ENCODE measurements at places on chromosomes 1 and 21.

GRCh38 chr1:163337631-163338030, 15.9 kb downstream of the NUF2 start:
- no peak for DNase-seq

DNA sequence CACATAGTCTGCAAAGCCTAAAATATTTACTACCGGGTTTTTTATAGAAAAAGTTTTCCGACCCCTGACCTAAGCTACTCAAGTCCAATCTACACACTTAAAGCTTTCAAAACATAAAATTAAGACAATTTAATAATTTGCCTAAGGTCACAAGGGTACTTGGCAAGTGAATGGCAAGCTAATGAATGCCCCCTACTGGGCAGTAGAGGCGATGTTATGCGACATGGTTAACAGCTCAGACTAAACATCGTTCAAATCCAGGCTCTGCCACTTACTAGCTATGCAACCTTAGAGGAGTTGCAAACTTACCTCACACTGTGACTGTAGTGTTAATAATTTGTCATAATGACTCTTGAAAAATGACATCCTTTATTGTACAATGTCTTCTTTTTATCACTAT, 317.2 kb upstream of the NFIA start:
- peak; percentile 14 for DNase-seq

DNA sequence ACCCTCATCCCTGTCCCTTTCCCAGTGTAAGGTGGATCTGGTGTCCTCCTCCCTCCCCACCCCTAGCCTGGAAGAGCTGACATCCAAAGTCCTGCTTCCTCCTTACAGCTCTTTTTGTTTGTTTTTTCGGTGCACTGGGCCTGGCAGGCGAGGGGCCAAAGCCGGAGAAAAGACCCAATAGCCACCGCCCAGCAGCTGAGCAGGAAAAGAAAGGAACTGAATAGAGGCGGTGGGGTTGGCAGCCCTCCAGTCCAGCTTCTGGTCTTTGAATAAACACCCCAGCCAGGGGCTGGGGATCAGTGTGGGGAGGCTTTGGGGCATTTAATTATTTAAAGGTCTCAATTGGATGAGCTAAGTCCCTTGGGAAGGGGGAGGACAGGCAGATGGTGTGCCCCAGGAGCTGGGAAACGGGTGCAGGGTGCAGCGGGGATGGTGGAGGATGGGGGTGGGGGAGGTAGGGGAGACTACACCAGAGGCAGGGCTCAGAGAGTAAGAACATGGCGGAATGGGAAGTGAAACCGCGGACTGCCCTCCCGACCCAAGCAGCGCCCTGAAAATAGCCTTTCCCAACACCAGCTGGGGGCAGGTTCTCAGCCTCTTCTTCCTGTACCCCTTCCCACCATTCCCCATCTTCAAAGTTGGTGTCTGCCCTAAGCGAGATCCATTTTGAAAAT, 20.2 kb downstream of the BTG2 start:
- no peak for DNase-seq

- no peak for DNase-seq
Observed at GRCh38 chr1:44326024-44326701, 28.9 kb downstream of the ERI3 start.

- no peak for DNase-seq
Observed at GRCh38 chr1:162625679-162626078, 6.6 kb upstream of the DDR2 start.

DNA sequence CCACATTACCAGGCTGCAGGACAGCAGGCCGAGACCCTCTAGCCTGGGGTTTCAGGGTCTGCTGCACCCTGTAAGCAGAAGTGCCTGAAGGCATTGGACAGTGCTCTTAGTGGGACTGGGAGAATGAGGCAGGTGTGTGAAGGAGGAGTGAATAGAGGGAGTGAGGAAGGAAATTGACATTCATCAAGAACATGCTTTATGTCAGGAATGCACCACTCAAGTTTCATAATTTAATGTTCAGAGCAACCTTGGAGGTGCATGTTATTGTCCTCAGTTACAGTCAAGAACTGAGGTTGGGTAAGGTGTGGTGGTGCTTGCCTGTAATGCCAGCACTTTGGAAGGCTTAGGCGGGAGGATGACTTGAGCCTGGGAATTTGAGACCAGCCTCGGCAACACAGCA, 11.7 kb upstream of the GPR37L1 start:
- no peak for DNase-seq

- no peak for DNase-seq
Observed at GRCh38 chr1:111729946-111730681, 9.1 kb downstream of the INKA2 start.

DNA sequence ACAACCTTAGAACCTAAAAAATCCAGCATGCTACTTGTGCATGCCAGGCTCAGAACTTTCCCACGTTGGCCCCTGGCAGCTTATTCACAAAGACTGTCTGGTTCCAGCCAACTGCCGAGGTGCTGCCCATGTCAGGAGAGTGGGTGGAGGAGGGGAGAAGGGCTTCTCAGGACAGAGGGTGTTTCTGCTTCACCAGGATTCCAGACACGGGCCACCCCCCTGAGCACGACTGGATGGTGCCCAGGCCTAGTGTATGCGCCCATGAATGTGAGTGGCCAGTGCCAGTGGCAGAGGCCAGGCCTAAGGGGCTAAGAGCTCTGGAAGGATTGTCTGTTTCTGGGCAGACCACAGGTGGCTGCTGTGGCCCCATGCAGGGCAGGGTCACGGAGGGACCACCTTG, 148.2 kb upstream of the COL6A1 start:
- no peak for DNase-seq

GRCh38 chr21:43812139-43812821, 22.9 kb downstream of the RRP1 start:
- DNase-seq, result no peak

DNA sequence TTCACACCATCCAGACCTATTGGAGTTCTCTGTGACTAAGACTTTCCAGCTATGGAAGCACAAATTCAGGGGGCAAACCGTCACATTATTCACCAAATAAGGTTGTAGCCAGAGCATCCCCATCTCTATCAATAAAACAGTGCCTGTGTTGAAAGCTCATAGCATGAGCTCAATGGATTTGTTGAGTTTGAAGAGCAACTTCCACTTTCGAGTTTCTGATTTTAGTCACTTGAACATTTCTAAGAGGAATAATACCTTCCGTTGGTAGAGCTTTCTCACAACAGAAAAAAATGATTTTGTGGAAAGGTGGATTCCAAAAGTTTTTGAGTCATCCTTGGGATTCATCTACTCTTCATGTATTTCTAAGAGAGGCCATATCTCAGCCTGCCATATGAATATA, 13.0 kb upstream of the ELAVL4 start:
- no peak for DNase-seq

DNA sequence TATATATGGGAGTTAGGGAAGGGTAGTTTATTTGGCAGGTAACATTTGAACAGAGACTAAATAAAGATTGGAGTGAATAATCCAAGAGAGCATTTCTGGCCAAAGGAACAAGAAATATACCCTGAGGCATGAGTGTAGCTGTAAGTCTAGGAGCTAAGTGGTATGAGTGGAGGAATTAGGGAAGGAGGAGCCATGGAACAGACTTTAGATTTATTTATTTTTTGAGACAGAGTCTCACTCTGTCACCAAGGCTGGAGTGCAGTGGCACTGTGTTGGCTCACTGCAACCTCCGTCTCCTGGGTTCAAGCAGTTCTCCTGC, 18.4 kb downstream of the CAPZA1 start:
- no peak for DNase-seq

- DNase-seq, result no peak
Observed at GRCh38 chr1:57307392-57308170, 116.3 kb downstream of the DAB1 start.

DNA sequence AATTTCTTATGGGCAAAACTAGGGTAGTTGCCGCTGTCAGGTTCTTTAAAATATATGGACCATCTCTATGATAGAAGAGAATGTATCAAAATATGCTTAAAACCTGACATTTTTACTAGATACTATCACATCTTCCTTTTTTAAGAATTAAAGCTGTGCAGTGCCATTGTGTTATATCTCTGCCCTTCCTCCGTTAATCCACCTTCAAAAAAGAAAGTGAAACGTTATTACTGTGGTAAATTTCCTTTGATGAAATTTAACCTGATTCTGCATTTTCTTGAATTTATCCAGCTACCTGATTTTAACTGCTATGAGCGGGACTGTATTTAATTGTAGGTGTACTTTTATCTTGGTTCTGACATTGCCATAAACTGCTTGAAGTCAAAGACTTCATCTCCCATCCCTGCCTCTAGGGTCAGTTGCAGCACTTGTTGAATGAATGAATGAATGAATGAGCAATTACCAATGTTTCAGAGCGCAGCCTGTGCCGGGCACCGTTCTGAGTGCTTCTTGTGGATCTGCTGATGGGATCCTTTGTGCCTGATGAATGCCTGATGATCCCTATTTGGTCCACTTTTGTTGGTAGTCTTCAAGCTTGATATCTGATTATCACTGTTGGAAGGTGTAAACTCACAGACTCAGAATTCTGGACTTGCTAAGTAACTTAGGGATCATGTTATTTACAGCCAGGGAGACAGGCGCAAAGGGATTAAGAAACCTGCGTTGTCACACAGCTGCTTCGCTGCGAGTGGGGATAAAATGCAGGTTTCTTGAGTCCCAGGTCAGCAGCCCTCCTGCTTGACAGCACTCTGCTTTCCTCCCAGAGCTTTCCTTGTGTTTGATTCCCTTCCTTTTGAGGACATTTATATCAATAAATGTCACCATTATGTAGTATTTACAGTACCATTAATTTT, 30.1 kb downstream of the SMYD2 start:
- DNase-seq, result no peak

DNA sequence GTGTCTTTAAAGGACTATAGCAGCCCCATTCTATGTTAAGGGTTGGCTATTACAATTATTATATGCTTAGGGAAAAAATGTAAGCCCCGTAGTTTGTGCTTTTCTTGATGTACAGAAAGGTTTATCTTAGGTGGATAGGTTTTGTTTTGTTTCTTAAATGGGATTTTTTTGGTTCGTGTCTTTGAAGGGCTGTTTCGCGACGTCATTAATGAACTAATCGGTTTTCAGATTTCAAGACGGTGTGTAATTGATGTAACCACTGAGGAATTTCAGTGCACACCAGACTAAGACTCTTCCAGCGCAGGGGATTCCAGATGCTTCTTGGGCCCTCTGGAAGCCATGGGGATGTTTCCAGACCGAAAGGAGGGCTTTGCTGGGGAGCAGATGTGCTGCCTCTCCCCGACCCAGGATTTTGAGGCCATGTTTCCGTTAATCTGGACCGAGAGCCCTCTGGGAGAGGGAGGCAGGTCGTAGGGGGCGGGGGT, 4.8 kb upstream of the SIM2 start:
- no peak for DNase-seq

DNA sequence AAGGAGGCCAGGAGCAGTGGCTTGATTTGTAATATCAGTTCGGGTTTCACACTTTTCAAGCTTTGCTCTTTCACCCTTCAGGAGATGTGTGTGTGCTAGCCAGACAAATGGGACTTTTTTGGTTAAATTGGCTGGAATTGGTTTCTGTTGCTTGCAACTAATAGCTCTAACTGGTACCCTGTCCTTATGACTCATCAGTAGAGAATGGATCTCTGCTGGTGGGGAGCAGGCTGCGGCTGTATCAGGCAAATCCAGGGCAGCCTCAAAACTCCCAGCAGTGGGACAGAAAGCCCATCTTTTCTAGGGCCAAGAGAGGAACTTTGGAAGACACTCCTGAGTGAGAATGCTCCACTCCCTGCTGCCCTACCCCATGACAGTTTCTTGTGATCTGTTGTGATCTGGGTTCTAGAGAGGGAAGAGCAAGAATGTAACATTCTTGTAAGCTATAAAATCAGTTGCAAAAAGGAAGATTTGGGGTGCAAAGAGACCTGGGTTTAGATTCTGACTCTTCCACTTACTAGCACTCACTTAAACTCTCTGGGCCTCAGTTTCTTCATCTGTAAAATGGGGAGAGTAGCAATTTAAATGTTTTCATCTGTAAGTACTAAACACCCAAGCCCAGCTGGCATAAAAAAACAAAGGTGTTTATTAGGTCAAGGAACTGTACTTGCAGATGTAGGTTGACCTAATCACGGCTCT, 257.0 kb upstream of the TMEM51 start:
- no peak for DNase-seq

- DNase-seq, result no peak
Observed at GRCh38 chr1:83546874-83547273, 452.1 kb downstream of the TTLL7 start.

- no peak for DNase-seq
Observed at GRCh38 chr1:176559878-176560277, 96.9 kb downstream of the PAPPA2 start.

GRCh38 chr1:14476170-14476955, 122.1 kb upstream of the KAZN start:
- DNase-seq, result no peak

GRCh38 chr1:234889643-234890042, 239.0 kb downstream of the TOMM20 start:
- no peak for DNase-seq

- no peak for DNase-seq
Observed at GRCh38 chr1:154753426-154753825, 116.7 kb downstream of the KCNN3 start.

DNA sequence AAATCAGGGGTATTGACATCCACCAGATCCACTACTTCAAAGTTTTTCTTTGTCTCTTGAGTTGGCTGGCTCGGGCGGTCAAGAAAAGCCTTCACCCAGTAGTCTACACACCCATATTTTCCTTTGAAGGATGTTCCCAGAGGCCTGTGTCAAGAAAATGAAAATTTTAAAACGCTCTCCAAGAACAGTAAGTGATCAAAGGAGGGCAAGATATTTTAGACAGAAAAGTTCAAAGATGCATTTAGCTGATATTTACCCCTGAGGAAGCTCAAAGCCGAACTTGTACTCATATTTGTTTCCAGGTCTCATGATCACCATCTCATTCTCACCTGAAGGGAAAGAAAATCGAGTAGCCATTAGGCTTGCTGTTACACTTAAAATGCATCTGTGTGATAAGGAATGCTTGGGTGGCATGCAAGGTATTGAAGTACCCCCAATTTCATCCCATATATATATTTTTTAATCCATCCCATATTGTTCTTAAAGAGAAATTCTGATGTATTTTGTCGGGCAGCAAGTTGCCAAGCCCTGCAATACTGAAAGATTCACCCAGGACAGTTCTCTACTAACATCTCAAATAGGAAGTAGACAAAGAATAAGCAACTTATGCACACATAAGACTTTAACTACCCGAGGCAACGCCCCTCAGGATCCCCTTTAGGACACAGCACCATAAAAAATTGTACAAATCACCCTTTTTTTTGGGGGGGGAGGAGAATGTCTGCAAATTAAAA, 1.1 kb downstream of the TXNIP start:
- no peak for DNase-seq

DNA sequence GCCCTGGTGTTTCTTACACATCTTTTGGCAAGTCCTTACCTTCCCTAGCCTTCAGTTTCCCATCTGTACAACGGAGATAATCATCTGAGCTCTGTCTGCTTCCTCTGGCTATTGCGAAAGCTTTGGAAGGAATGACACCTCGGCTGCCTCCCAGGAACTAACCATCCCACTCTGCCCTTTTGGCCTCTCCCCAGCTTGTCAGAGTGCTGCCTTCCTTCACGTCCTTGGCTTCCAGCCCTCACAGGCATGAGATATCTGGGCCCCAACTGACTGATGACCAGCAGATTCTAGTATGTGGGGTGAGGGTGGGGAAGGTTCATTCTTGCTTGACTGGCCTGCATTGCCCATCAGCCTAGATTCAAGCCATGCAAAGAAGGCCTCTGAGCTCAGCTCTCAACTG, 253.1 kb upstream of the FGGY start:
- no peak for DNase-seq

- DNase-seq, result no peak
Observed at GRCh38 chr21:29233256-29233546, 65.5 kb upstream of the BACH1 start.

GRCh38 chr1:190327271-190327670, 150.4 kb downstream of the BRINP3 start:
- DNase-seq, result no peak
